ENCODE measurements at places on chromosomes 1 and 21.

GRCh38 chr1:213820362-213821149, 167.2 kb upstream of the PROX1 start:
- no peak for DNase-seq

DNA sequence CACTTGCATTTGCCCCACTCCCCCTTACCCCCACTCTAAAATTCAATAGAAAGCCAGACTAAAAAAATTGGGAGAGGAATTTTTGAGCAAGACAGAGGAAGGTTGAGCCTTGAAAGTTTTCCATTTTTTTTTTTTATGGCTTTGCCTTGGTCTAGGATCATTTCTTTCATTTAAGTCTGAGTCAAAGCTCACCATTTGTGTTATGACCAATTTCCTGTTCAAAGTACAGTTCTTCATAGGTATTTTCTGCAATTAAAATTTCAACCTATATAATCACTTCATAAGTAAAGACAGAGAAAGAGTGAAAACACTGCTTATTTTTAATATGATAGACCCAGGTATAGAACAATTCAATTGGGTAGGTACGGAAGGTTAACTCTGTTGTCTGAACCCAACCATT, 436.6 kb upstream of the ADGRL2 start:
- DNase-seq: no peak

DNA sequence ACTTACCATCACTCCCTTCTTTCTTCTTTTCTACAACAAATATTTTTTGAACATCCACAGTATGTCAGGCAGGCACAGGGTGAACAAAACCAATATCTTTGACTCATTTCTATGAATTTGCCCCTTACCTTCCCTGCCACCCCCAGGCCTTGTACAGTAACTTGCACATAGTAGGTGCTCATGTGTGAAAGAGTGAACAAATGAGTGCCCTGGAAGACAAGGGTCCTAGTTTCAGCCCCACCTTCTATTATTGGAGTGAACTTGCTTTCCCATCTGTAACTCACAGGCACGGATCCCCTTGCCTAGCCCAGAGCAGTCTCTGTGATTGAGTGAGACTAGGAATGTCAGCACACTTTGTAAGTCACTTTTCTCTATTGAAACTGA, 12.8 kb downstream of the ZDHHC18 start:
- DNase-seq: no peak

DNA sequence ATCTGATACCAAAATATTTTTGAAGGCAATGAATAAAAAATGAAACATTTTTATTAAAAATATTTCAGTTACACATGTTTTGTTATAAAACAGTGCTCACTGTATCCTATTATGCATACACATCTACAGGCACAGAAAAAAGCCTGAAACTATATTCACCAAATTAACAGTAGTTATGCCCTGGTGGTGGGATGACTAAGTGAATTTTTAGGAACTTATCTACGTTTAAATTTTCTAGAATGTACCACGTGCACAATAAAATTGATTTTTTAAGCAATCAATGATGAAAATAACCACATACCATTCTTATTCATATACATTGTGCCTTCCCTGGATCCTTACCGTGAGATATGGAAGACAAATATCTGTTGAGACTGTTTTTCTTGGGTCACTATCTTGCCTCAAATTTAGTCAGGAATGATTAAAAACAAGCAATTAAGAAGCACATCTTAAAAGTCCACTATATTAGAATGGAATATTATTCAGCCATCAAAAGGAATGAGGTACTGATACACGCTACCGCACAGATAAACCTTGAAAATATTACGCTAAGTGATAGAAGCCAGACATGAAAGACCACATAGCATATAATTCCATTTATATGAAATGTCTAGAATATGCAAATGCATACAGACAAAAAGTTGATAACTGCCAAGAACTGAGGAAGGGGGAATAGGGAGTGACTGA, 17.4 kb downstream of the TP53BP2 start:
- DNase-seq: no peak

DNA sequence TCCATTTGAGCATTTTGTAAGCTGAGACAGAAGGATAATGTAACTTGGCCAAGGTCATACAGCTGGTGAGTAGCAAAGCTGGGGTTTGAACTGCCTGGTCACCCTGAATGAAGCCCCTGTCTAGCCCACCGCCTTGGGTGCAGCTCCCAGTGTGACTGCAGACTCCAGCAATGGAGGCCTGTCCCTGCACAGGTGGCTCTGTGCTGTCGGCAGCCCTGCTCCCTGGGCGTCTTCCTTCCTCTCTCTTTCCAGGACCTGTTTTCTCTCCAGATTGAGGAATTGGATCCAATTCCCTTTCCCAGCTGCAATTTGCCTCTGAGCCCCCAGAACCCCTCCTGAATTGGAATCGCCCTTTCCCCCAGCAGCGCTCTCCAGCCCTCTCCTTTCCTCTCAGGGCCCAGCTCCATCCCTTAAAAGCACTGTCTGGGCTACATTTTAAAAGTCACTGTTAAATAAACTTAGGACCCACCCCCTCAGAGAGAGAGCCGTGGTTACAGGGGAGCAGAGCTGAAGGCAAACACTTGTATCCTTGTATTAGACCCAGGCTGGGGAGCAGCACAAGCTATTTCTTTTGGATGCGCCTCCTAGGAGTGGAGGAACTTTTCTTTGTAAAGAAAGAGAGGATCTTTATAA, 161.4 kb upstream of the LMO4 start:
- no peak for DNase-seq

GRCh38 chr1:161111527-161111926, 6.3 kb downstream of the PFDN2 start:
- no peak for DNase-seq

GRCh38 chr1:37474046-37474696, at the start of gene ZC3H12A:
Gene ZC3H12A, plus strand, starts transcription at chr1:37474580. Its CDS starts 917 bp downstream, at chr1:37475497.
- DNase-seq: peak; percentile 94

GRCh38 chr1:61453111-61453961, 271.6 kb downstream of the TM2D1 start:
- peak; percentile 58 for DNase-seq

GRCh38 chr1:184199438-184200085, 148.0 kb downstream of the TSEN15 start:
- no peak for DNase-seq

DNA sequence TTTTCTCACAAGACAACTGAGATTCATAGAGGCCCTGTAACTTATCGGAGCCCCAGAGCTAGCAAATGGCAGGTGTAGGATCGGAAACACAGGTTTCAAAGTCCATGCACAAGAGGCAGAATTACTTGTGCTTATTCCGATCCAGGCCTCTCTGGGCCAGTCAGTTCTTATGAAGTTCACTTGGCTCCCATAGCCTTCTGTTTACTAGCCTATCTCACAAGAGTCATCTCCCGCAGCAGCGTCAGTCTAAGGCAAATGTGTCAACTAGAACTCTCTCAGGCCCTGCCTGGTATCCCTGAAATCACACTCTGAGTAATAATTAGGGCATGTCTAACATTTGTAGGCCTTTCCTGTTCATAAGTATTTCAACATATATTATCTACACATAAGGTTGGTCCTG, 43.3 kb downstream of the PHC2 start:
- DNase-seq: no peak

DNA sequence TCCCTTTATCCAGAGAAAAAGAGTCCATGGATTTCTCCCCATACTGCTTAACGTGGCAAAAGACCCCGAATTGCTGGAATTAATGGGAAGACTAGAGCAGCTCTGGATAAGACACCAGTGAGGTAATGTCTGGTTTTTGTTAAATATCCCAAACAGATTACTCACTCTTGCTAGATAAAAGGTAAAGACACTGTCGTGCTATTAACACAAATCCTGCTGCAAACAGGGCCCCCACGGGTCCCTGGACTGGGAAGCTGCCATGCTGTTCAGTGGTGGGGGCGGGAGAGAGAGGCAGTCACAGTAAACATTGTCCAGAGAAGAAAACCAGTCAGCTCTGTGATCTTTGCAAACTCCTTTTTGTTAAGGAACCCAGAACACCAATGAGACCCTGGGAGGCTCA, 15.2 kb upstream of the SRP9 start:
- no peak for DNase-seq
